ENCODE measurements at places on chromosomes 7 and 10.

DNA sequence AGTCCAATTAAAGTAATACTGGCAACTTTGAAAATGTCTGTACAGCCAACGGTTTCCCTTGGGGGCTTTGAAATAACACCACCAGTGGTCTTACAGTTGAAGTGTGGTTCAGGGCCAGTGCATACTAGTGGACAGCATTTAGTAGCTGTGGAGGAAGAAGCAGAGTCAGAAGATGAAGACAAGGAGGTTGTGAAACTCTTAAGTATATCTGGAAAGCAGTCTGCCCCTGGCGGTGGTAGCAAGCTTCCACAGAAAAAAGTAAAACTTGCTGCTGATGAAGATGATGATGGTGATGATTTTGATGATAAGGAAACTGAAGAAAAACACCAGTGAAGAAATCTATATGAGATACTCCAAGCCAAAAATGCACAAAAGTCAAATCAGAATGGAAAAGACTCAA, 72.2 kb downstream of the ZNF783 start:
- no peak for DNase-seq

DNA sequence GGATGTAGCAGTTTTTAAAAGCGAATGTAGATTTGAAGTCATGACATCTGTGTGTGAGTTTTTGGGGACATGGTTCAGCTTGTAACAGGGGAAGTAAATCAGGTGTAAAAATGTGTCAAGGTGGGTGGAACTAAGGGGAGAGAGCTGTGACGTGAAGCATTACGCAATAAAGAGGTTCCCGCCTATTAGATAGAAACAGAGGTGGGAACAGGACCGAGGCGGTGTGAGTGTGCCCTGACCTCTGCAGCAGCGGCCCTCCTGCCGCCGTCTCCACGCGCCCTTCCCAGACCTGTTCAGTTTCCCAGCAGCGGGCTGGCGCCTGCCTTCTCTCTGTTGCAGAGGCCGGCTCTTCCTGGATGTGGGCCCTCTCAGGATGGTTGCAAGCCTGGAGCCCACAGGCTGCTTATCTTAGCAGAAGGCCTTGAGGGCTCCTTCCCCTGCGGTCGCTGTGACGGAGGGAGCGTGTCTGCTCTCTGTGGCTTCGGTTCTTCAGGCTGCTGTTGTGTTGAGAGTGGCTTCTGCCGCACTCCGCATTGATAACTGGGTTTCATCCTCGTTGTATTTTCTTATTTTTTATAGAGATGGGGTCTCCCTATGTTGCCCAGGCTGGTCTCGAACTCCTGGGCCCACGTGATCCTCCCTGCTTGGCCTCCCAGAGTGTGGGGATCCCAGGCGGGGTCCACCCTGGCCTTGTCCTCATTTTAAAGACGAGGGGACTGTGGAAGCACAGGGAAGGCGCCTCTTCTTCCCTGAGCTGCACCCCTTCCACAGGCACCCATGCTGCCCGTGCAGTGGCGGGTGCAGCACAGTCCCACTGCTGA, 65.0 kb downstream of the DNAJB6 start:
- no peak for DNase-seq

- DNase-seq, result no peak
Observed at GRCh38 chr7:79923953-79924352, 210.7 kb upstream of the GNAI1 start.

- no peak for DNase-seq
Observed at GRCh38 chr10:43124094-43124521, 14.1 kb upstream of the CSGALNACT2 start.
